ENCODE measurements at places on chromosomes 6 and 20. TPM values are rescaled to one million over a fixed set of nuclear protein-coding genes. Genes with fewer than 3 reads are reported as not detected.

C20orf141 gene
- total RNA-seq: not detected

DNA sequence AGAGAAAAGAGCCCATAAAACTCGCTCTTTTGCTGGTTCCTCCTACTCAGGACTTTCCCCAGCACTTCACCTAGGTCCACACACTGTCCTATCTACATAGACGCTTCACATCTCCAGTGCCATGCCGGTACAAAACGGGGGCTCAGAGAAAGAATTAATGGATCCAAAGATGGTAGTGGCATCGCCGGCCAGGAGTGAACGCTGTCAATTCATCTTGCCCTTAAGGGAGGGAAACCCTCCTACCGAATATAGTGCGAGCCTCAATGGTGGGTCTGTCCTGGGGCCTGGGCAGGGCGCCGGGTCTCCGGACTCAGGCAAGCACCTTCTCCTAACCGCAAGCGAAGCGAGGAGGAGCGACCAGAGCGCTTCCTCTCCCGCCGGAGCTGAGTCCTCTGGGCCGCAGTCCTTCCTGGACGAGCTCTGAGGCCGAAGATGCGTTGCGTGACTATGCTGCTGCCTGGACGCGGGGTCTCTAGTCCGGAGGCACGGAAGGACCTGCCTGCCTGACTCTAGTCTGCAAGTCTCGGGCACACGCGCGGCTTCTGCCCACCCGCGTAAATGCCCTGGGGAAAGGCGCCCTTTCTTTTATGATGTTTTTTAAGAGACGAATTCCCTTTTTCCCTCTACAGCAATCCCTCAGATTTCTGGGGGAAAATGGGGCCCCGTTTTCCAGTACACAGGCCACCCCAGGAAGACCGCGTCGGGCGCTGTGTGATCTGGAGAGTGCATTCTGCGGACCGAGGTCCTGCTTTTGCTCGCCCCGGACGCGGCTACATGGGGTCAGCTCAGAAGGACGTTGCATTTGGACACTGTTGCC lies 100.1 kb upstream of the PRDM1 start:
- no peak for DNase-seq
- peaks cover 21% of the 10 kb centered on the region for H3K4me1 ChIP-seq
- H3K27me3 ChIP-seq: peaks cover 25% of the 10 kb centered on the region
- H3K27ac ChIP-seq: no peak overlapping the region
- no peaks in the 10 kb centered on the region for H3K36me3 ChIP-seq
- H3K4me3 ChIP-seq: no peak overlapping the region

GRCh38 chr6:13447949-13448724 lies 39.3 kb downstream of the GFOD1 start:
- peaks cover 79% of the 10 kb centered on the region for H3K4me1 ChIP-seq
- no peak overlapping the region for H3K4me3 ChIP-seq
- H3K27me3 ChIP-seq: no peaks in the 10 kb centered on the region
- peak overlapping the region; percentile 86 for H3K27ac ChIP-seq
- peaks cover 9% of the 10 kb centered on the region for H3K36me3 ChIP-seq
- no peak for DNase-seq

- no peaks in the 10 kb centered on the region for H3K36me3 ChIP-seq
- H3K27me3 ChIP-seq: no peaks in the 10 kb centered on the region
- H3K4me1 ChIP-seq: peaks cover 11% of the 10 kb centered on the region
- no peak overlapping the region for H3K4me3 ChIP-seq
- no peak overlapping the region for H3K27ac ChIP-seq
Observed at GRCh38 chr6:15588971-15589634, 73.7 kb downstream of the DTNBP1 start.

- H3K27ac ChIP-seq: no peak overlapping the region
- H3K36me3 ChIP-seq: no peaks in the 10 kb centered on the region
- no peak overlapping the region for H3K4me3 ChIP-seq
- no peaks in the 10 kb centered on the region for H3K27me3 ChIP-seq
- H3K4me1 ChIP-seq: no peaks in the 10 kb centered on the region
Observed at GRCh38 chr20:9294041-9294440, 220.3 kb upstream of the LAMP5 start.

- H3K27me3 ChIP-seq: no peaks in the 10 kb centered on the region
- no peaks in the 10 kb centered on the region for H3K36me3 ChIP-seq
- no peak overlapping the region for H3K4me3 ChIP-seq
- no peak overlapping the region for H3K27ac ChIP-seq
- no peaks in the 10 kb centered on the region for H3K4me1 ChIP-seq
- no peak for DNase-seq
Observed at GRCh38 chr20:931401-931800, 15.3 kb upstream of the ANGPT4 start.

SNAI1 gene
- 4.4 TPM for total RNA-seq

ASIP gene
- total RNA-seq: 2.7 TPM
